Ovary (tissue), 10 donors: ENCODE measurements at places on chromosomes 3 and 15. TPM values are rescaled to one million over a fixed set of nuclear protein-coding genes. Genes with fewer than 3 reads are reported as not detected.
A peak's percentile ranks its signal among the peaks of the same experiment; 100 is the strongest.

RFC4 gene
- total RNA-seq: 16.0 TPM

ATR gene
- 17.3 TPM for total RNA-seq

GRK7 gene
- 0.13 TPM for total RNA-seq

- DNase-seq: peak; percentile 43
Observed at GRCh38 chr15:95017666-95018328, 786.4 kb downstream of the MCTP2 start.

KNG1 gene
- not detected for total RNA-seq

DNA sequence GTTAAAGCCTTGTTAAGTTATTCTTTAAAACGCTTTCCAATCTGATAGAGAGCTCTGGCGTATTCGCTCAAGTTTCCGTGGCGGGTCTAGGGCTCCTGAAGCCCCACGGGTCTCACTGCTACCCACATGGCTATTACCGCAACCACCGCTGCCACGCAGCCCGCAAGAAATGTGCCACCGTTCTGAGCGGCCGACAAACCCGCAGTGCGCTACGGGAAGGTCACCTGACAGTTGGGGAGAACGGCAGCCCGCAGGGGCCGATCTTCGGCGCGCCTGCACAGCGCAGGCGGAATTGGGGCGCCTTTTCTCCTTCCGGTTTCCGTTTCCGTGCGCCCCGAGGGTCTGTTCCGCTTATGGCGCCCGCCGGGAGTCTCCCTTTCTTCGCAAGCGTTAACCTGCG is 76.6 kb upstream of the SNRPN start:
- no peak for DNase-seq

GRCh38 chr3:153591561-153592245 is 429.7 kb downstream of the RAP2B start:
- no peak for DNase-seq

DNA sequence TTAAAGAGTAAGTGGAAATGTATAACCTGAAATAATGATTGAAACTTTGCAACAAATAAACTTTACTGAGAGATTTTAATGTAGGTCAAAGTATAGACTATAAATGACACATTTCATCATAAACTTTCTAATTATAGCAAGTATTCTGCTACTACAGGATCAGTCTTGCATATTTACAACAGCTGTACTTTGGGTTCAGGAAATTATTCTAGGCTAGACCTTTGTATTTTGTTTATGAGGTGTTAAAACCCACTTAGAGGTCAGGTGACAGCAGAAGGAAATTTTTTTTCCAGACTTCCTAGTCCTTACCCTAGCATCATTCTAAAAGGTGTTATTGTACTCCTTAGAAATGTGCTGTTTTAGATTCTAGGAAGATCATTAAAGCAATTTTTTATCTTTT is 2.3 kb downstream of the RNF7 start:
- no peak for DNase-seq

DNA sequence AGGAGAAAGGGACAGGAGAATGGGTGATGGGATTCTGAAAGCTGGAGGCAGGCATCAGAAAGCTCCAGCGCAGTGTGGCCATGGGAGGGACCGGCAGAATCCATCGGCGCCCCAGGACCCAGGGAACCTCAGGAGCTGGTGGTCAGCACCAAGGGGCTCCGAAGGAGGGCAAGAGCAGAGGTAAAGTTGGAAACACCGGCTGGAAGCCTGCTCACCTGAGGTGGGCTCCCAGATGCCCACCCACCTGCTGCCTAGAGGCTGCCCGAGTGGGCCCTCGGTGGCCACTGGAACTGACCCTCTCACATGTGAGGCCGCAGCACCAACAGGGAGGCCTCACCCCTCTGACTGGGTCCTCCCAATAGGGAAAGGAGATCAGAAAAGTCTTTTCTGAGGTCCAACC is 10.3 kb upstream of the ZXDC start:
- DNase-seq: no peak

- DNase-seq: peak; percentile 59
Observed at GRCh38 chr3:122942937-122943827, 84.4 kb downstream of the SEMA5B start.

DNA sequence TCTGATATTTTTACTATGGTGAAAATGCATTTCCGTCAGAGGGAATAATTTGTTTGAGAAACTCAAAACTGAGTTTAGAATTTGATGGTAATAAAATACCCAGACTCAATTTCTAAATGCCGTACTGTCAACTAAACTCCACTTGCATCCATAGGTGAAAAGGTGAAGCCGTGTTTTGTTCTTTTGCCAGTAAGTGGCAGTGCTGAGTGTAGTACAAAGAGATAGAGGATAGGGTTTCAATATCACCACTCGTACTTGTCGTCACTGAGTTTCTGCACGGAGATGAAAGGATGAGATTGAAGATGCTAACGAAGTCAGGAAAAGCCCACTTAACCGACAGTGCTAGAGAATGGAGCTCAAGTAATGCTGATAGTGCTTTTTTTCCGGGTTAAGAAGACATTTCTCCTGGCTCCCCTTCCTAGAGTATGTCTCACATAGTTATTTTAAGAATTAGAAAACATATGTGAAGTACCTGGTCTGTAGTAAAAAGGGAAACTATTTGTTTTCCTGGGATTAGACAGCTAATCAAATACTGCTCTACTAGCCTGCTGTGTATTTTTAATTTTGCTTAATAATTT is 345.1 kb downstream of the IL5RA start:
- no peak for DNase-seq

LDHAL6B gene
- total RNA-seq: not detected

DNA sequence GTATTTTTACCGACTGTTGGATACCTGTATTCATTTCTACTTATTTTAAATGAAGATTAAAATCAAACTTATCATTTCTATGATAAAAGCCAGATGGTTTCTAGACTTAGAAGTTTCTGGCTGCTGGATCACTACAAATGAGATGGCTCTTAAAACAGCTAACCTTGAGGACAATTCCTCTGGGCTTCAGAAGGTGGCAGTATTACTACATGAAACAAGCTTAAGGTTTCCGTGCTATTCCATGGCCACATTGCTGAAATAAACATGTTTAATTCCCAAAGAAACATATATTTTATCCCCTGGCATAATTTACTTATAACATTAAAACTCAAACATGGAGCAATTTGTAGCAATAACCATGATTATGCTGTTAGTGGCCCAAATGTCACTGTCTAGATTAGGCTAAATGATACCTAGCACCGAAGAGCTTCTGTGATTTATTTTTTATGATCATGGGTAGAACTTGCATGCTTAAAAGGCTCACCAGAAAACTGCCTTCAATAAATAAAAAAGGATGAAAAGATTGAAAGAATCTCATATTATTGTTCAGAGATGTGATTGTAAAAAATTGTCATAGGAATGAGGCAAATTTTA is 204.0 kb upstream of the NANOGP8 start:
- DNase-seq: no peak

STRC gene
- 0.74 TPM for total RNA-seq

- no peak for DNase-seq
Observed at GRCh38 chr3:197195326-197195725, 103.1 kb downstream of the DLG1 start.

DNA sequence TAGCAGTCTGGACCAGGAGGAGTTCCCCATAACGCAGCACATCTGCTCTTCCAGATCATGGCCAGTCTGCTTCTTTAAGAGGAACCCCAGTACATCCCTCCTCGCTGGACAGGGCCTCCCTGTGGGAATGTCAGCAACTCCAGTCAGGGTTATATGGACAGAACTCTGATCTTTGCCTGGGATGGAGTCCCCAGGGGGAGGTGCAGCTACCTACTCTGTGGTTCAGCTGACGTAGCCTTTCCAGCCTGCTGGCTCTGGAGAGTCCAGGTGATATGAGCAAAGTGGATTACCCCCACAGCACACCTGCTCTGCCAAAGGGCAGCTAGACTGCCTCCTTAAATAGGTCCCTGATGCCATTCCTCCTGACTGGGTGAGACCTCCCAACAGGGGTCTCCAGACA is 417.1 kb upstream of the EPHA3 start:
- no peak for DNase-seq

GRCh38 chr3:169992781-169993180 is 26.2 kb downstream of the SEC62 start:
- no peak for DNase-seq

DNA sequence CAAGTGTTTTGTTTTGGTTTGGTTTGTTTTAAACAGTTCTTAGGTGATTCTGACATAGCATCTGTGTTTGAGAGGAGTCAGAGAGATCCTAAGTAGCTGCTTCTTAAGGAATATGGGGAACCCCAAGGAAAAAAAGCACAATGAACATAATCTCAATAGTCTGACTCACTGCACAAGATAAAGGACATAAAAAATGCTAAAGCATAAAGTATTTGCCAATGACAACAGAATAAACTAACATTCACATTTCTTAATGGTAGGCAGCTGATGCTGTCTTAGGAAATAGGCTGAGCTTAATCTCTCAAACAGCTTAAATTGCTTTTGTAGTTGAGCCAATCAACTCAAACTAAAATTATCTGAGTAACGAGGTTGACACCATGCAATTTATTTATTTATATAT is 2.9 kb downstream of the NCEH1 start:
- DNase-seq: no peak

DNA sequence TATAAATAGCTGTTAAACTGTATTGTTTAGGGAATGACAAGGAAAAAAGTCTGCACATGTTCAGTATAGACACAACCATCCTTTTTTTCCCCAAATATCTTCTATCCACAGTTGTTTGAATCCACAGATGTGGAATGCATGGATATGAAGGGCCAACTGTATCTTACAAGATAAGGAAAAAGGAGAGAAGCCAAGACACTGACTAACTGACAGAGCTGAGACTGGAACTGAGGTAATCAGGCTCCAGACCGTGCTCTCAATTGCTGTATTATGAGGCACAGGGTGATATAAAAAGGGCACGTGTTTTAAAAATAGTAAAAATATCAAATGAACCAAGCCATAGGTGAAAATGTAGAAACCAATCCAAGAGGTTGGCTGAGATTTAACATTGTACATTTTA is 49.0 kb downstream of the DHX36 start:
- DNase-seq: no peak

- no peak for DNase-seq
Observed at GRCh38 chr3:22937536-22937935, 265.6 kb upstream of the UBE2E2 start.

CPNE9 gene
- not detected for total RNA-seq

DNA sequence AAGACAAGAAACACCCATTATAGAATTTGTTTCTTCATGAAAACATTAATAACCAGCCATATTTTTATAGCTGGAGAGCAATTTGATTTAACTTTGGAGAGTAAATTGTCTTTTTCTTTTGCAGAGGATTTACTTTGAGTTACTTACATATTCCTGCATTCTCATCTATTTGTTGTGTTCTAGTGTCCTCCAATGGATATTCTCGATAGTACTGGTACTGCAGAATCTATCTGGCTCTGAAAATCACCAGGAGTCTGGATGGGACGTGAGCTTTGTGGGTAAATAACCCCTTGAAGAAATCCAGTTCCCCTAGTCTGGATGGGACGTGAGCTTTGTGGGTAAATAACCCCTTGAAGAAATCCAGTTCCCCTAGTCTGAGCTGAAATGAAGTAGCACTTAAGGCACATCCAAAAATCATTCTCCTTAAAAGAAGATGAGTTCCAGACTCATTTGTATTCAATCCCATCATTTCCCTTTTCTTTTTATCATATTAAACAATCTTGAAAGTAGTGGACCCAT is 294.1 kb upstream of the UBE2E2 start:
- DNase-seq: no peak

GRCh38 chr15:76274226-76274625 is 37.0 kb downstream of the ETFA start:
- DNase-seq: no peak

DNA sequence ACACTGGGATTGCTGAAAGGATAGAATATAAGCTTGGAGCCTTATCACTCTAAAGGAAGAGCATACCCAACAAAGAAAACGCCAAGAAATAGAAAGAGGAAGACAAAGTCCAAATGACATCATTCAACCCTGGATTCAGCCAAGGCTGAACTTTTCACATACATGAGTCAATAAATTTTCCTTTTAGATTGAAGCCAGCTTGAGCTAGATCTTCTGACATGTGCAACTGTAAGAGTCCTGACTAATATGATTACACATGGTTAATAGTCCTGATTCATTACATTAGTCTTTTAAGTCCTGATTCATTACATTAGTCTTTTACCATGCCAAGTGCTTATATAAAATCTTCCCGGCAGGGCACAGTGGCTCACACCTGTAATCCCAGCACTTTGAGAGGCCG is 13.6 kb upstream of the DENND6A start:
- no peak for DNase-seq

DNA sequence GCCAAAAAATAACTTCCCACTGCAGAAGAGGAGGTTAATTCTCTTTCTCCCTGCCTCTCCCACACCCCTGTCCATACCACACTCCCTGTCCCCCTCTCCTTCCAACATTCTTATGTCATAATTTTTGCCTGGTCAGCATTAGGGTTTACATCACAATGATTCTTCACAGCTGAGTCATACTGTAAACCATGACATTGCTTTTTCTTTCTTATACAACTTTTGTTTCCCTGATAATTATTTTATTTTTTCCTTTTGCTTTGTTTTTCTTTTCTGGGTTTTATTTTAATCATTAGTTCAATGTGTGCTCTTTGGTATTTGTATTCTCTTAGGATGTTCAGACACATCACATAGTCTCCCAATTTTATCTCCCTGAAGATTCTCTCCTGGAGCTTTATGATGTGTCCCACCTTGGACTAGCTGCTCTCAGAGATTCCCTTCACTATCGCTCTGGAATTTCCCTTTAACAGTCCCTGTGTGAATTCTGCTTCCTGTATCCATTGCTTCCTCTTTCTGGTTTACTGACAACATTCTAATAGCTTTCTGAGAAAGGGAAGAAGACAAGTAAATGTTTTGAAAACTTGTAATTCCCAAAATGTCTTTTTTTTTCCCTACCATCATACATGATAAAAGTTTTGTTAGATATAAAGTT is 70.7 kb downstream of the SOX2 start:
- no peak for DNase-seq

GOLGA8S gene
- 0.33 TPM for total RNA-seq

GRCh38 chr3:13200946-13201345 is 127.7 kb upstream of the IQSEC1 start:
- DNase-seq: no peak

- no peak for DNase-seq
Observed at GRCh38 chr3:158221426-158221825, 111.5 kb downstream of the RSRC1 start.

POU1F1 gene
- total RNA-seq: not detected

SERPINI2 gene
- total RNA-seq: 0.33 TPM

SOX14 gene
- total RNA-seq: not detected

DNA sequence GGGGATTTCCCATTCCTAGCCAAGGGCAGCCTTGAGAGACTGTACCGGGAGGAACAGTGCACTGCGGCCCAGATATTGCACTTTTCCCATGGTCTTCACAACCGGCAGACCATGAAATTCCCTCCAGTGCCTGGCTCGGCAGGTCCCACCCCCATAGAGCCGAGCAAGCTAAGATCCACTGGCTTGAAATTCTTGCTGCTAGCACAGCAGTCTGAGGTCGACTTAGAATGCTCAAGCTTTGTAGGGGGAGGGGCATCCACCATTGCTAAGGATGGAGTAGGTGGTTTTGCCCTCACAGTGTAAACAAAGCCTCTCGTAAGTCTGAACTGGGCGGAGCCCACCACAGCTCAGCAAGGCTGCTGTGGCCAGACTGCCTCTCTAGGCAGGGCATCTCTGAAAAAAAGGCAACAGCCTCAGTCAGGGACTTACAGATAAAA is 156.3 kb downstream of the FRMD5 start:
- no peak for DNase-seq
